ENCODE measurements at places on chromosomes 1 and 21.

- DNase-seq = no peak
These were observed 43.2 kb downstream of the NEK2 start for GRCh38 chr1:211632117-211632807.

- no peak for DNase-seq
These were observed 1.3 kb downstream of the POGK start for GRCh38 chr1:166840309-166841274.

DNA sequence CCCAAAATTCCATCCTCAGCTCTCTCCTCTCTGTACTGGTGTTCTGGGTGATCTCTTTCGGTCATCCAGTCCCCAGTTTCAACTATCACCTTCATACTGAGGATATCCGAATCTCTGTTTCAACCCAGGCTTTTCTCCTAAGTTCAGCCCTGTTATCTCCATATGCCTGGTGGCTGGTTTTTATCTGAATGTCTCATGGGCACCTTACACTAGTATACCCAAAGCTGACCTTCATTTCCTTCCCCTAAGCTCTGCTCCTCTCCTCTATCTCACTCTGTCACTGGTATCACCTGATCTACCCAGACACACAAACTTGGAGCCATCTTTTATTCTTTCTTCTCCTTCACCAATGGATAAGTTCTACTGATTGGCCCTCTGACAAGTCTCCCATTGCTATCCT is 53.0 kb downstream of the LRRC71 start:
- no peak for DNase-seq

GRCh38 chr1:62712336-62713243 is 24.4 kb upstream of the DOCK7 start:
- no peak for DNase-seq

DNA sequence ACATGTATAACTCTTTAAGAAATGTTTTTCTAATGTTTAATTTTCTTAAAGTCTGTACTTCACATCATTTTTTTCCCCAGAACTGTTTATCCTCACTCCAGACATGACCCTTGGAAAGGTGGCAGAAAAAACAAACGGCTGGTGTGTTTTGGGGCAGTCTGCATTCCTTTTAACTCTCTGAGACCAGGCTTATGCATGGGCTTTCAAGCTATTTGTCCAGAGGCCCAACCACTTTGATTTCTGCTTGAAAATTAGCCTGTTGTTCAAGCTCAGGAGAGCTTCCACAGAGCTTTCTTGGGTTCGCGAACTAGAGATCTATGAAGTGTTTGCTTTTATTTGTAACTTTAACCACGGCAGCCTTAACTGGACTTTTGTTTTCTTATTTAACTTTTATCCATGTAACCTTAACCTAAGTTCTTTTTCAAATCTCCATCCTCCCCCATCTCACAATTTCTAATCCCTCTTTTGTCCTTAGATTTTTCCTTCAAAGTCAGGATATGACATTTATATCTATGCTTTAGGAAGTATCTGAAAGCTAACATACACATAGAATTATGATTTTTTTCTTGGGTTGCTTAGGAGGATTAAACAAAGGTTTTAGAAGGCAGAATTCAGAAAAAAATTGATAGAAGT is 111.8 kb downstream of the FGGY start:
- no peak for DNase-seq

- DNase-seq = no peak
These were observed 22.3 kb upstream of the HPCAL4 start for GRCh38 chr1:39713557-39713956.

GRCh38 chr1:89298461-89298860 is 25.8 kb upstream of the GBP5 start:
- no peak for DNase-seq

- no peak for DNase-seq
These were observed 57.8 kb downstream of the HFM1 start for GRCh38 chr1:91346824-91347223.

GRCh38 chr1:193079187-193079586 is 19.8 kb downstream of the RO60 start:
- no peak for DNase-seq

DNA sequence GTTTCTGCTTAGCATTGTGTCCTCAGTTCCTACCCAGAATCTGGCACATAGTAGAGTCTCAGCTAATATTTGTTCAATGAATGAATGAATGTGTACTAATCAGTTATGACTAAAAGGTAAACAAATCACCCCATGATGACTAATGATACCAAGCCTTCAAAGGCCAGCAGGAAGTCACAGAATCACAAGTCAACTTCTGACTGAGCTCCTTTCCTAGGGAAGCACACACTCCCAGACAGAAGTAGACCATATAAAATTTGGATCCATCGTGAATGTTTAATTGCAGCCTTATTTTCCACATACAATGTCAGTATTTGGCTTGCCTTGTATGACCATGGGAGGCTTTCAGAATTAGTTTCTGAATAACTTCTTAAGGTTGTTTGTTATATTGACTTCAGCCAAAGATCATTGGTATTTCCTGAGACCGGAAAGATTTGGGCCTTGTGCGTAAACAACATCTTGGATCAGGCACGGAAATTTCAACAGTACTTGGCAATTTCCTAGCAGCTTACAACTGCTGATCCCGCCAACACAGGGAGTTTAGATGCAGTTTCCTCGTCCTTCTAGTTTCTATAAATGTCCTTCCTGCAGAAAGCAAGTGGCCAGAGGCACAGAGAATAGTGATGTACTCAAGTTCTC is 185.9 kb upstream of the ATP1B1 start:
- no peak for DNase-seq

DNA sequence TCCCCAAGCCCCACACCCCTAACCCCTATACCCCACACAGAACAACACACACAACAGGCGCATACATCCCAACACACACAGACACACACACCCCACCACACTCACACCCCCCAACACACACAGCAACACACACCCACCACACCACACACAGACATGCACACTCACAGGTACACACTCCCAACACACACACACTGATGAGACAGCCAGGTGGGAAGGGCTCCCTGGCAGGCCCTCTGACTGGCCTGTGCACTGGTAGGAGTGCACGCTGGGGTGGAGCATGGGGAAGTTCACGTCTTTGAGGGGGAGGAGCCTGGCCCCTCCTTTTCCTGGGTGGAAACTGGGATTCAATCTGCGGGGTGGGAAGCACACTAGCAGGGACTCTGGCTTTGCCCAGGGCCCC is 116.7 kb downstream of the RHOU start:
- no peak for DNase-seq

DNA sequence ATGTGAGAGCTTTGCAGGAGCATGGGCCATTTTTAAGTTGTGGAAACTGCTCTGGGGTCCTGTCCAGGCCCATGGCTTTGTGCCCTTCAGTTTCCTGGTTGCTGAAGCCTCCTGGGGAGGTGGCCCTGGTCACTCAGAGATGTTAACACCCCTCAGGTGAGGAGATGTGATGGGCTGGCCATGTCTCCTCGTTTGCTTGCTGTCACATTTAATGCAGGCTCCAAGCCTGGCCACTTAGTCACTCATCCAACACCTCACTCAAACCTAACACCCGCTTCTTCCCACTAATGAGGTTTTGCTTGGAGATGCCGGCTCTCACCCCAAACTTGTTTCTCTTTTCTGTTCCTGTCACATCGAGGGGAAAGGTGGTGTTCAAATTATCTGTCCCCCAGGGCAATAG is 192.7 kb downstream of the PTPRU start:
- DNase-seq = no peak

- no peak for DNase-seq
These were observed 454.6 kb upstream of the RUNX1 start for GRCh38 chr21:35503671-35504070.

GRCh38 chr21:30714456-30714855 is 4.1 kb downstream of the KRTAP21-3 start:
- no peak for DNase-seq

GRCh38 chr1:10693497-10694273 is 102.8 kb downstream of the CASZ1 start:
- DNase-seq = peak; percentile 14

GRCh38 chr21:31731056-31731856 is 662 bp downstream of the SCAF4 start:
- DNase-seq = peak; percentile 19

- no peak for DNase-seq
These were observed 177.7 kb downstream of the NCAM2 start for GRCh38 chr21:21175798-21176334.

DNA sequence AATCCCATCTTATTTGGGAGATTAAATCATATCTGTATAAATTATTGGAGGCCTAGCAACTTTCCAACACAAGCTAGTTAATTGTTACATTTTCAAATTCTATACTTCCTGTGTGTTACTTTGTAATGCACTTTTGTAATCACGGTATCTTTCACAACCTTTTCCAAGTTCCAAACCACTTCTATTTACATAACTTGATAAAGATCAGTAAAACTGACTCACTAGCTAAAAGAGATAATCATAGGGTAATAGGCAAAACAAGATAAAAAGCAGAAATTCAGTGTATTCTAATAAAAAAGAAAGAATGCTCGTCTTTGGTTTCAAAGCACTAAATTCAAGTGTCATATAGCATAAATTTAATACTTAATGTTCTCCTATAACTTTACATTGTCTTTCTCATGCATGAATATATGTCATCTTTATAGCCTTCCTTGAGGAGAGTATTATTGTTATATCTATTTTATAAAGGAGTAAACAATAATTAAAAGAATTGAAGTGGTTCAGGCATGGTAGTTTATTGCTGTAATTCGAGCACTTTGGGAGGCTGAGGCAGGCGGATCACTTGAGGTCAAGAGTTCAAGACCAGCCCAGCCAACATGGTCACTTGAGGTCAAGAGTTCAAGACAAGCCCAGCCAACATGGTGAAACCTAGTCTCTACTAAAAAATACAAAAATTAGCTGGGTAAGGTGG is 66.4 kb downstream of the RGS13 start:
- no peak for DNase-seq

- no peak for DNase-seq
These were observed 72.0 kb downstream of the MAN1C1 start for GRCh38 chr1:25688390-25689119.

DNA sequence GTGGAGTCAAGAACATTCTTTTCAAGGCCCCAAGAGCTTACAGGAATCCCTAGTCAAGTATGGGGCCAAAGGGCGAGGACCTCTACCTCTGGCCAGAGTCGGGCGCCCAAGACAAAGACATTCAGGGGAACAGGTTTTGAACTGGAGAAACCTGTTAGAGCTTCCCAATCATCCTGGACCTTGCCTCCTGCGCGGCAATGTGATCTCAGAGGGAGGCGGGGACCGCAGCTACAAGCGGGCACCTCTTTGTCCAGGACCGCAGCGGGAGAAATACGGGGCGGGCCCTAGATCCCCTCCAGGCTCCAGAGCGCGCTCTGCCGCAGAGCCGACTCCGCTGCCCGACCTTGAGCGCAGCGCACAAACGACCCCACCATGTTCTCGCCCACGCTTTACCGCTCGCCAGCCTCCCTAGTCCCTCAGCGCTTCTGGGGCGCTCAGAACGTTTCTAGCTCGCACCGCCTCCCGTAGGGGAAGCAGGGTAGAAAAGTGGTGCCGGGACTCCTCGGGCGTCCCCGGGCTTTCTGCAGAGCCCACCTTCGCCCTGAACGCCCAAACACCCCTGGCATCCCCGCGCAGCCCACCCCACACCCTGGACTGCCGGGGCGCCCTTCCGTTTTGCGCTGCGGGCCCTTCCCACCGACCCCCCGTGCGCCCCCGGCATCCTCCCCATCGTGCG is 28.1 kb downstream of the RABIF start:
- DNase-seq = peak; percentile 12

DNA sequence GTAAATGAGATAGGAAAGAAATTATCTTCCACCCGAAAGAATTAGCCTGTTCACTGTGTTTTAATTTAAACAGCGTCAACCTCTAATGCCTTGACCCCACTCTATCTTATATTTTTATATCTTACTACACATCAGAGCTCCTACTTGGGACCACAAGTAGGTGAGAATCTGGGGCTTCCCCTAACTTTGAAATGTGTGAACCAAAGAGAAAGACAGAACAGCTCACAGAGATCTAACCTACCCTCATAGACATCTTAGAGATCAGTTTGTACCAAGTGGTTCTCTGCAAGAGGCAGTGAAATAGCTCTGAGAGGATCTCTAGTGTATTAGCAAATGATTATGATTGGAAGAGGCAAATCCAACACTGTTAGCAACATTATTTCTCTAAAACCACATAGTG is 31.0 kb upstream of the IFI16 start:
- no peak for DNase-seq

- no peak for DNase-seq
These were observed 2.8 kb upstream of the CD1C start for GRCh38 chr1:158286941-158287346.

- no peak for DNase-seq
These were observed 24.6 kb downstream of the RUNX3 start for GRCh38 chr1:24905355-24905978.
